Activated T-helper 9 cell treated with anti-CD3 and anti-CD28 coated beads, Interleukin-2, amount 50 U/mL, for 16 hours (primary cell): ENCODE measurements at places on chromosomes 11 and 22.
A peak's percentile ranks its signal among the peaks of the same experiment; 100 is the strongest.

DNA sequence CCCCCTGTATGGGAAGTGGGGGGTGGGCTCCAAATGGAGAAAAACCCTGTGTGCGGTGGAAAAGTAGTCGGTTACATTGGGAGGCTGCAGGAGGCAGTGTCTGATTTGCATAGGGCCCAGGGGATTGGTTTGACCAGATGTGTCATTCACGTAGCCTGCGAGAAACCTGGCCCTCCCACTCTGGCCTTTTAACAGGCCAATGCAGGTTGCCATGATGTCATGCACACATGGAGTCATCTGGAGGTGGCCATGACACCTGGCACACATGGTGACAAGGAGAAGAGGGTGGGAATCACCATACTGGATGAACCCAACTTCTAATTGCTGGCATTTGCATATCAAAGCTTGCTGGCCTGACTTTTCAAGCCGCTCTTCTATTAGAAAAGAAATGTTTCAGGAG, 50.6 kb downstream of the FAM181B start:
- DNase-seq, result no peak

- no peak for DNase-seq
These were observed 10.9 kb downstream of the MADD start for GRCh38 chr11:47280860-47281259.

GRCh38 chr22:24826710-24827285, 20.8 kb downstream of the SGSM1 start:
- no peak for DNase-seq

DNA sequence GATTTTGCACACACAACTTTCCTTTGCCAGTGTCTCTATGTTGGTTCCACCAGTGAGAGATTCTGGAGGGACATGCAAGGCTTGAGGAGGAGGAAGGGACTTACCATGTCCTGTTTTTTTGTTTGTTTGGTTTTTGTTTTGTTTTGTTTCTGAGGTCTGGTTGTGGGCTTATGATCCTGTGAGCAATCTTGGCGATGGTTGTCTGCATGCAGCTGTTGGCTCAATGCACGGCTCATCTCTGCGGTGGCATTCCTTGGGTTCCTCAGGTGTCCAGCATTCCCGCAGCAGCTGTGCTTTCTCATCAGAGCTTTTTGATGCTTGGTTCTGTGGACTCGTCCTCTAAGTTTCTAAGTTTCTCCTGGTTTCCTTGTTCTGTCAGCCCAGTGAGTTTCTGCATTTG, 4.8 kb upstream of the NNMT start:
- DNase-seq, result no peak

DNA sequence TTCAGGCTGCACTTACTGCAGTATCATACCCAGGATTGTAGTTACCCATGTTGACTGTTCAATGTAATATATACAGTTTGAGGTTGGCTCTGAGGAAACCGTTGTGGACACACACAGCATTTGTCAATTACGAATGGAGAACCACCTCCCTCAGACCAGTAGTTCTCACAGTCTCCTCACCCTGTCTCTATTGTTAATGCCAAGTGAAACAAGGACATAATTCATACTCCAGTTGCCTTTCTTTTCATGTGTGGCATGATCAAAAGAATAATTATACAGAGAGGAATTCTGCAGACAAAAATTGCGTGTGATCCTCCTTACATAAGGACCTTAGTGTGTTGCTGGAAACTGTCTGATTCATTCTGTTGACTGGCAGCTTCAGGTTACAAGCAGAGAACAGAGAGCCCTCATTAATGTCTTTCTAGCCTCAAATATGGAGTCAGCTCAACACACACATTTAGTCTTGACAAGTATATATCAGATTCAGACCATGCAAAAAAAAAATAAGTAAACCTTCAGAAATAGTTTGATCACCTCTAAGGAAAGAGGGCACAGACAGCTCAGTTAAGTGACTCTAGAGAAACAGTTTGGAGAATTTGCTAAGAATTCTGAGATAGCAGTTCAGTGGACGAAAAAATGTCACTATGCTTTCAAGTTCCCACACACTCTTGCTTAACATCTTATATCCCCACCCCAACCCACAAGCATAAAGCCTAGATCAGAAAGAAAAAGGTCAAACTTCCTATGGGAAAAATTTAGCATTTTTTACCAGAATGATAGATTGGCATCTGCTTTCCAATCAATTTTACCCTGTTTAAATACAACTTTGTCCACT, 96.1 kb downstream of the MAML2 start:
- no peak for DNase-seq

GRCh38 chr22:26585104-26585790, 4.7 kb downstream of the TPST2 start:
- no peak for DNase-seq

- DNase-seq, result no peak
These were observed 116.6 kb downstream of the NAV2 start for GRCh38 chr11:19829109-19829837.

GRCh38 chr11:102168481-102168880, 58.2 kb downstream of the YAP1 start:
- DNase-seq, result no peak

DNA sequence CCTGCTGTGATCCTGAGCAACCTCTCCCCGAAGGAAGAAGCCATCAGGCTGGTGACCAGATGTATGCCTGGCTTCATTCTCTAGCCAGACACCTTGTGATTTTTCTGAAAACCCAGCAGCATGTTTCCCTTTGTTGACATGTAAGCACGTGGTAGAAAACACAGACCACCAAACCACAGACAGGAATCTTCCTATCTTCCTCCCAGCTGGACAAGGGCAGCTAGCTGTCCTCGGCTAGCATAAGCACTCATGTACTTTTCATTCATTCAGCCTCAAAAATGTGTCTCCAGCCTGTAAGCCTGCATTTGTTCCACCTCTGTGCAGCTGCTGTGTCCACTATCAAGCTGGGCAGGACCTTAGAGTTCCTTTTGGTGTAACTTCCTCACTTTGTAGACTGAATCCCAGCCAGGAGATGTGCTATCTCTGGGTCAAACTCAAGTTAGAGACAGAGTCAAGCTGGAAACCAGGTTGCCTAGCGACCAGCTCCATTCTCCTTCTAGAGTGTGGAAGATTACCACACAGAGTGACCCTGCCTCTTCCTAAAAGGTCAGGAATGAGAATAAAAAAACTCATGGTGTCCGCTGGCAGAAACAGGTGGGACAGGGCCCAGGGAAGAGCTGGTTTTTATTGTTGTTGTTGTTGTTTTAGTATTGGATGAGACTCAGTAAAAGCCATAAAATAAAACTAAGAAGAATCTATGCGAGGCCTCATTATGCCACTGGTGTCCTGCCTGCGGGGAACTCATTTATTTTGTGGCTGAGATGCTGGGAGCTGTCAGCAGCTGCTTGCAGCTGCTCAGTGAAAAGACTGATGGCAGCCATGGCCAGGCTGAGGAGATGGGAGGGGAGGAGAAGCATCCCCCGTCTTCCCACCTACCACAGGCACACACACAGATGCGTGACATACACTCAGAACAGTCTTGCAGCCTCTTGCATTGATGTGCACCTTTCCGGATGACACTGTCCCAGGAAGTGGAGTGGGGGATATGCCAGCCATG, 7.4 kb upstream of the CLMP start:
- DNase-seq, result no peak

DNA sequence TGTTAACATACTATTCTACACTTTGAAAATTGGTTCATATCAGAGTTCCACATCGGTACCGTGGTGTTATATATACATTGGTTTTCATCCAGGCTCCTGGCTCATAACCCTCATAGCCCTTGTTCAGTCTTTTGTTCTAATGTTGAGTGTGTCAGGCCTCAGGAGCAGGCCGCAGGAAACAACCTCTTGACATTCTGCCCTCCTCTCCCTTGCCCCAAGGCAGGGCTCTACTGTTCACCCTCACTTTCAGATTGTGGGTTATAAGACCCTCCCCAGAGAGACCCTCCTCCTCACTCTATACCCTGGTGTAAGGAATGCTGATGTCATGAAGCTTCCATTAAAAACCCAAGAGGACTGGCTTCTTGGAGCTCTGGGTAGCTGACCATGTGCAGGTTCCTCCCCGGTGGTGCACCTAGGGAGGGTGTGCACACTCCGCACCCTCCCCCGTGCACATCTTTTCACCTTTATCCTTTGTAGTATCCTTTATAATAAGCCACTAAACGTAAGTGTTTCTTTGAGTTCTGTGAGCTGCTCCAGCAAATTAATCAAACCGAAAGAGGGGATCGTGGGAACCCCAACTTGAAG, 12.1 kb downstream of the SSH3 start:
- no peak for DNase-seq

DNA sequence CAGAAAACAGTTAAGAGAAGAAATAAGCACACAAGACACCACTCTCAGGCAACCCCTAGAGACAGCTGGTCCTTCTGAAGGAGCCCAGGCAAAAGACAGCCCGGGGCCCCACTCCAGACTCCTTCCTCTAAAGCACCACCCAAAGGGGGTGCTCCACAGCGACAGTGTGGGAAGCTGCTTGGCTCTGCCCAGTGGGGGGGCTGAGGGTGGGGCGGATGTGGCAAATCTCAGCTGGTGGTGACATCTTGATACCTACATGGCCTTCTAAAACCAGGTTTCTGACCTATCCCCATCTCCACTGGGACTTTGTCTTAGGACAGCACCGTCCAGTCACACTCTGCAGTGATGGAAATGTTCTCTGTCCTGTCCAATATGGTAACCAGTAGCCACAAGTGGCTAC, 10.2 kb upstream of the APOA1 start:
- no peak for DNase-seq

DNA sequence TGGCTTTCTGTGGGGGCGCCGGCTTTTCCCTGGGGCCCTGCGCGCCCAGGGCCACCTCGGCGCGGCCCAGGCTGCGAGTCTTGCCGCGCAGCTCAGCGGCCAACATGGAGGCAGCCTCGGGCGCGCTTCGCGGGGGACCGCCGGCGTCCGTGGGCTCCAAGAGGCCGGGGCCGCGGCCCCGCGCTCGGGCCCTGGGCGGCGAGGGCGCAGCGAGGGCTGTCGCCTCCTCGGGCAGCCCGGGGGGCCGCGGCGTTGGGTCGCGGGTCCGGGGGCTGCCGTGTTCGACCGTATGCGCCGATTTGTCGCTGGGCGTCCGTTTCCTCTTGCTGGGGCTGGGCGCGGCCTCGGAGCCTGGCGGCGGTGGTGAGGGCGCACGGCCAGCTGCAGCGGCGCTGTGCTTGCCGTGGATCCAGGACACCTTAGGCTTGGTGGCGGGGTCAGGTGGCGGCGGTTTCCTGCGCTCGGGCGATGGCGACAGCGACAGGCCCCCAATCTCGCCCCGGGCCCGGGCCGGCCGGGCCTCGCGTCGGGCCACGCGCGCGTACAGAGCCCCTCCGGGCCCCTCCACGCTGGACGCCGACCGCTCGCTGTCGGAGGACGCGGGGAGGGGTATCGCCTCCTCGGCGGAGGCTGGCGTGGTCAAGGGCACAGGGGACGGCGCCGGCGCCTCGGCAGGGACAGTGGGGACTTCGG, 11.9 kb downstream of the SCARF2 start:
- DNase-seq, result no peak

GRCh38 chr11:35785287-35786167, 123.0 kb downstream of the TRIM44 start:
- DNase-seq, result no peak

DNA sequence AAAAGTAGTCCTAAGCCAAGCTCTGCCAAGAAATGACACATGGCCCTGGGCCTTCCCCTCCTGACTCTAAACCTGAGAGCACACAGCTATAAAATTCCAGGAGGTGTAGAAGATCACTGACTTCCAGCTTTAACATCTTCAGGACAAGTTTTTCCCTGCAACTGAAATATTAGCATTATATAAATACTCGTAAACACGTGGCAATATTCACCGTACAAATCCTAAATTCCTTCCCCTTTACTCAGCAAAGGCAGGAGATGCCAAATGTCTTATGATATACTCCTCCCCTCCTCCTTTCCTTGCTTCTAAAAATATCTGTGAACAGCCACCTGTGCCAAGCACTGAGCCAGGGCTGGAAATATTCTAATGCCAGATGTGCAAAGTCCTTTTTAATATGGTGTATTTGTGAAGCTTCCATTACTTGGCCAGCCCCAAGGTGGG, 194.0 kb downstream of the LARGE1 start:
- no peak for DNase-seq

GRCh38 chr11:14644226-14645014, 816 bp downstream of the PDE3B start:
- peak; percentile 21 for DNase-seq

DNA sequence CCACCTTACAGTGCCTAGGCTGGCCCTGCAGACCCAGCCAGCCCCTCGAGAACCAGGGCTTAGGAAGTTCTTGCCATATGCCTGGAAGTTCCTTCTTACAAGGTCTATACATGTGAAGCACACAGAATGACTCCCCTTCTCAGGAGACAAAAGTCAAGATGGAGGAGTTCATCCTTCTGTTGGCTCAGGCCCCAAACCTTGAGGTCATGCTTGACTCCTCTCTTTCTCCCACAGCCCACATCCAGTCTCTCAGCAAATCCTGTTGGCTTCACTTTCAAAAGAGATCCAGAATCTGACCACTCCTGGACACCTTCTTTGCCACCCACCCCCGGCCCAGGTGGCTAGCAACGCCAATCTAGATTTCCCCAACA, 1.7 kb upstream of the CD248 start:
- DNase-seq, result no peak

GRCh38 chr11:96094156-96094555, 170.2 kb upstream of the MTMR2 start:
- no peak for DNase-seq

- DNase-seq, result peak; percentile 58
These were observed 7.2 kb downstream of the AHNAK start for GRCh38 chr11:62539238-62539925.

DNA sequence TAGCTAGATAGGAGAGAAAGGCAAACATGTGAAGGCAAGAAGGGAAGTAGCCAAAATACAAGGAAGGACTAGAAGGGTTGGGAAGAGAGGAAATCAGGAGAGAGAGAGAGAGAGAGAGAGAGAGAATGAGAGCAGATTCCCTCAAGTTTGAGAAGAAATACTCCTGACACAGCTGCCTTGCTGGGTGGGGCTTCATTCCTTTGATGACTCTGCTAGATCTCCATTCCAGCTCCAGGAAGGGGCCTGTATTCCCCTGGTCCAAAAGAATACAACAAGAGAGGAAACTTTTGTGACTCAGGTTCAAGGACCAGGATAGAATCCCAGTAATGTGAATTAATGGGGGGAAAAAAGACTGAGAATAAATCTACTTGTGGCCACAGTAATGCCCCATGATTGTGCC, 62.9 kb upstream of the SPON1 start:
- DNase-seq, result no peak

GRCh38 chr11:30479899-30480298, 106.3 kb downstream of the MPPED2 start:
- no peak for DNase-seq

GRCh38 chr11:50178737-50179136, 146.1 kb downstream of the OR4C45 start:
- no peak for DNase-seq

DNA sequence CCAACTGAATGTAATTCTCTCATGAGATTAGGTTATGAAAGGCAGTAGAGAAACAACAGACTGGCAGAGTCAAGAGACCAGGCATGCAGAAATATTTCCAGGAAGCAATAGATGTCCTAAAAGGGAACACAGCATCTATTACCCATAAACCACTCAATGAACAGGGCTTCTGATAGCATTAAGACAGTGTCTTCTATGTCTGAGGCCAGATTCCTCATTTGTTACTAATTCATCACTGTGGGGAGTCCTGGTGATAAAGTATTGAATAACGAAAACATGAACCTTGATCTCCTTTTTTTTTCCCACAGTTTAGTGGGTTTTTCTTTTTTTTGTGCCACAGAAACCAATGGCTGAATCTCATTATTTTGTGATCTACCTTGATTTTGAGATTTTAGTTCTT, 339.0 kb downstream of the METTL15 start:
- DNase-seq, result no peak

GRCh38 chr11:65796726-65797601, 10.1 kb downstream of the OVOL1 start:
- DNase-seq, result no peak

- no peak for DNase-seq
These were observed 1.8 kb upstream of the DDB2 start for GRCh38 chr11:47212938-47213337.

- DNase-seq, result no peak
These were observed 61.6 kb downstream of the LRP5 start for GRCh38 chr11:68373815-68374501.
